Renal cortex interstitium (tissue), 15 donors: ENCODE measurements at places on chromosomes 1 and 21. TPM values are rescaled to one million over a fixed set of nuclear protein-coding genes. Genes with fewer than 3 reads are reported as not detected.

Gene FCGR3A
- polyA plus RNA-seq, result 2.7 TPM

Gene F3
- polyA plus RNA-seq, result 35.5 TPM

Gene ACKR1
- 0.36 TPM for polyA plus RNA-seq

Gene EPHA10
- 0.36 TPM for polyA plus RNA-seq

Gene LAMB3
- 0.50 TPM for polyA plus RNA-seq

Gene ARHGAP29
- 90.5 TPM for polyA plus RNA-seq

Gene OR2L3
- polyA plus RNA-seq, result not detected

Gene CYP4A22
- 5.0 TPM for polyA plus RNA-seq

Gene FABP3
- 84.6 TPM for polyA plus RNA-seq

Gene SIM2
- 27.9 TPM for polyA plus RNA-seq

Gene SMIM1
- polyA plus RNA-seq, result 10.2 TPM

Gene PADI3
- polyA plus RNA-seq, result 0.15 TPM

Gene MSH4
- polyA plus RNA-seq, result 0.42 TPM

Gene UBE4B
- 50.7 TPM for polyA plus RNA-seq

Gene PTP4A2
- 221 TPM for polyA plus RNA-seq

Gene TTC34
- 0.98 TPM for polyA plus RNA-seq

Gene IL22RA1
- polyA plus RNA-seq, result 5.1 TPM

Gene IGSF3
- polyA plus RNA-seq, result 30.2 TPM

Gene WNT9A
- polyA plus RNA-seq, result 1.2 TPM

Gene TEX38
- polyA plus RNA-seq, result 0.57 TPM
